ENCODE measurements at places on chromosomes 3 and 15.

- DNase-seq, result peak; percentile 89
- H3K27me3 ChIP-seq, result peaks cover 39% of the 10 kb centered on the region
- H3K4me3 ChIP-seq, result peak overlapping the region; percentile 89
- H3K4me1 ChIP-seq, result peaks cover 4% of the 10 kb centered on the region
- no peak overlapping the region for H3K27ac ChIP-seq
Observed at GRCh38 chr3:50675179-50676030, 678 bp downstream of the DOCK3 start.

DNA sequence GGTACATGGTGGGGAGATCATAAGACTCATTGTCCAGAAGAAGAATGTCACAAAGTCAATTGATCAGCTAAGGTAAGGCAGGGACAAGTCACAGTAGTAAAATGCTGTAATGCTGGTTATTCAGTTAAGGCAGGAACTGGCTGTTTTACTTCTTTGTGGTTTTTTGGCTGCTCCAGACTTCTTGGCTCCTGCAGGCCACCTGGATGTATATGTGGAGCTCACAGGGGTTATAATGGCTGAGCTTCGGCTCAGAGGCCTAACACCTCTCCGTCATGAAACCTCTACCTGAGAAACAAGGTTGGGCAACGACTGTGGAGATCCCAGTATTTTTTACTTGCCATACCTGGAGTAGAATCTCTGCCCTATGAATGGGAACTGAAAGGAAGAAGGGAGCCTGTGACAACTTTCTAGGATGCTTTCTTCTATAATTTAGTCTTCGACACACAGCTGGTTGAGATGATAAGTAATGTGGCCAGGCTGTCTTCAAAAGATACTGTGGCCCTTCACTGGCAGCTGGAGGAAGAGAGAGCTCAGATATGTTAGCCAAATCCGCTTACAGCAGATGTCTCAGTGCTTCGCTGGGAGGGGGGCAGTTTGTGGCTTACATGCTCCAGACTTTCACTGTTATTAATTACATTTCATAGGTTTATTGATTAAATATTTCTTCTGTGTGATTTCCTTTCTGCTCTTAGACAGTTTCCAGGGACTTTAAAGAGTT lies 887.8 kb downstream of the IGSF11 start:
- H3K27me3 ChIP-seq, result no peaks in the 10 kb centered on the region
- peaks cover 5% of the 10 kb centered on the region for H3K4me1 ChIP-seq

DNA sequence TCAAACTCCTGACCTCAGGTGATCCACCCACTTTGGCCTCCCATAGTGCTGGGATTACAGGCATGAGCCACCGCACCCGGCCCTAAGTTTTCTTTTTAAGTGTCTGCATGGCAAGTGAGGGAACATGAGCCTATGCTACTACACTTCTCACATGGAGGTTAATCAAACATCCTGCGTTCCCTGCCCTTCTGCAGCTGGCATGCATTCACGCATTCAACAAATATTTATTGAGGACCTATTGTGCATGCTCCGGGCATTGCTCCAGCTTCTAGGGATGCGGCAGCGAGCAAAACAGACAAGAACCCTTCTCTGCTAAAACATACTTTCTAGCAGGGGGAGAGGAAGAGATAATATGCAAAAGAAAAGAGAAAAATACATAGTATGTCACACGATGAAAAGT lies 42.6 kb upstream of the ACKR4 start:
- no peaks in the 10 kb centered on the region for H3K4me1 ChIP-seq
- no peak for DNase-seq
- no peak overlapping the region for H3K27ac ChIP-seq
- no peaks in the 10 kb centered on the region for H3K27me3 ChIP-seq

GRCh38 chr3:178202194-178202593 lies 334.0 kb upstream of the KCNMB2 start:
- peaks cover 4% of the 10 kb centered on the region for H3K36me3 ChIP-seq
- peaks cover 18% of the 10 kb centered on the region for H3K4me1 ChIP-seq
- DNase-seq, result no peak
- no peaks in the 10 kb centered on the region for H3K27me3 ChIP-seq

GRCh38 chr15:70023064-70023768 lies 74.5 kb downstream of the TLE3 start:
- peak; percentile 35 for DNase-seq
- no peak overlapping the region for H3K4me3 ChIP-seq
- H3K4me1 ChIP-seq, result no peaks in the 10 kb centered on the region
- H3K27ac ChIP-seq, result no peak overlapping the region
- no peaks in the 10 kb centered on the region for H3K36me3 ChIP-seq

DNA sequence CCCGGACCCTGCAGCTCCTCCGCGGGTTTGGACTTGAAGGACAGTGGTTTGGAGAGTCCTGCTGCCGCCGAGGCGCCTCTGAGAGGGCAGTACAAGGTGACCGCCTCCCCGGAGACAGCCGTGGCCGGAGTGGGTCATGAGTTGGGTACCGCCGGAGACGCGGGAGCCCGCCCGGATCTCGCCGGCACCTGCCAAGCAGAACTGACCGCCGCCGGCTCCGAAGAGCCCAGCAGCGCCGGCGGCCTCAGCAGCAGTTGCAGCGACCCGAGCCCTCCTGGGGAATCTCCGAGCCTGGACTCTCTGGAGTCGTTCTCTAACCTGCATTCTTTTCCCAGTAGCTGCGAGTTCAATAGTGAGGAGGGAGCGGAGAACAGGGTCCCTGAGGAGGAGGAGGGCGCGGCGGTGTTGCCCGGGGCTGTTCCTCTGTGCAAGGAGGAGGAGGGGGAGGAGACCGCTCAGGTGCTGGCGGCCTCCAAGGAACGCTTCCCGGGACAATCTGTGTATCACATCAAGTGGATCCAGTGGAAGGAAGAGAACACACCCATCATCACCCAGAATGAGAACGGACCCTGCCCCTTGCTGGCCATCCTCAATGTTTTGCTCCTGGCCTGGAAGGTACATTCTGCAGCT lies 634 bp downstream of the MINDY2 start:
- H3K36me3 ChIP-seq, result no peaks in the 10 kb centered on the region
- peak overlapping the region; percentile 89 for H3K27ac ChIP-seq
- peak overlapping the region; percentile 99 for H3K4me3 ChIP-seq
- H3K27me3 ChIP-seq, result no peaks in the 10 kb centered on the region

DNA sequence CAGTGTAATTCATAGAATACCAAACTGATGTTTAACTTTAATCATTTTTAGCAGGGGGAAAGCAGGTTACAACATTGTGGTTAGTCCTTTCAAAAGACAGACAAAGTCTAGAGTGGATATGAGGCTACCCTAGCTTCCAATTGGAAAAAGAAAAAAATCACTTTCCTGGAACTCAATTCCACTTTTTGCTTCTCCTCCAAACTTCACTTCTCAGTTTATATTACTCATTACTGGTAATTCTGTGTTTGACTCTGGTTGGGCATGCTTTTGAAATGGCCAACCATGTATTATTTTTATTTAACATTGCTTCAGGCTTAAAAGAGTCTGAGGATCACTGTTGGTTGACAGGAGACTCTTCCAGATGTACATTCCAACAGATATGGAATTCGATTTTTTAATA lies 84.8 kb downstream of the RAP2B start:
- DNase-seq, result no peak
- H3K4me3 ChIP-seq, result no peak overlapping the region
- H3K27me3 ChIP-seq, result no peaks in the 10 kb centered on the region
- no peaks in the 10 kb centered on the region for H3K36me3 ChIP-seq
- H3K27ac ChIP-seq, result no peak overlapping the region

DNA sequence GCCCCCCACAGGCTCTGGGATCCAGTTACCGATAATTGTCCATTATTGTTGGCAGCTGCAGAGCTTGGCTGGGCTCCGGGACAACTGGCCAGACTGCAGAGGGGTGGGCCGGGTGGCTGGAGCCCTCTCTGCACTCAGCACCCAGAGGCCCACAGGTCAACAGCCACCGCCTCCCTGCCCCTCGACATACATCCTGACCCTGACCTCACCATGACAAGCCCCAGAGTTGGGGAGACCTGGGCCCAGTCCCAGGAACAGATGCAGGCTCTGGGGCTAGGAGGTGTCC lies 22.4 kb downstream of the PTH1R start:
- no peak for DNase-seq
- no peaks in the 10 kb centered on the region for H3K4me1 ChIP-seq
- H3K36me3 ChIP-seq, result no peaks in the 10 kb centered on the region
- H3K4me3 ChIP-seq, result no peak overlapping the region
- H3K27ac ChIP-seq, result no peak overlapping the region

GRCh38 chr3:157201648-157202278 lies 41.8 kb upstream of the CCNL1 start:
- DNase-seq, result no peak
- H3K4me3 ChIP-seq, result no peak overlapping the region
- no peak overlapping the region for H3K27ac ChIP-seq
- no peaks in the 10 kb centered on the region for H3K4me1 ChIP-seq
- H3K36me3 ChIP-seq, result no peaks in the 10 kb centered on the region

DNA sequence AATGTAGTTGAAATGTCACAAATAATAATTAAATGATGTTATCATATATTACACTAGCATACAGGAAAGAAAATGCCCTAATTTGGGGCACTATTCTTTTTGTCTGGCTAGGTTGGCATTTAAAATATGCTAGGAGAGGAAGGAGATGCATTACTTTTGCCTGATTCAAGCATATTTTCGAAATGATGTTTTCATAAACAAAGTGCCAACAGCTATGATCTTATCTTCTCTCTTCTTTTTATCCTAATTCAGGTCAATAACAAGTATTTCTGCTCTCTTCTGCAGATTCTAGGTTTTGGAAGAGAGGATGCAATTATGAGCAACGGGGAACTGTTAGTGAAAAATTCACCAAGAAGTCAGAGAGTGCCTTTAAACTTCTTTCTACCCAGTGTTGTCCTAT lies 55.8 kb upstream of the NR2F2 start:
- DNase-seq, result no peak
- H3K4me1 ChIP-seq, result no peaks in the 10 kb centered on the region
- no peak overlapping the region for H3K27ac ChIP-seq

DNA sequence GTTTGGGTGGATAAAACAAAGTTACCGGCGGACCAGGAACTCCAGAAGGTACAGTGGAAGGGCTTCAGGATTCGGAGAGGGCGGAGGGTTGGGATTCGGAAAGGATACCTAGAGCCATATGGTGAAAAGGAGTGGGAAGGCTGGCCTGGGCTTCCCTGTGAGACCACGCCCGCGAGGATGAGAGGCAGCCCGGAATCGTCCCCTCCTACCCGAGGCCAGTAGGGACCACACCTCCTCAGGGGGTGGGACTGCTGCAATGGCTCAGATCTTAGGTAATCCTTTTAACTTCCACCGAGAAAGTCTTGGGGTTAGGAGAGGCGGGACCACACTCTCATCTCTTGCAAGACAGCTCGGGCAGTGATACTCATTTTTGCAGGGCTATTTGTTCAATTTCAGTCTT lies 511.3 kb downstream of the OCA2 start:
- no peaks in the 10 kb centered on the region for H3K36me3 ChIP-seq
- DNase-seq, result peak; percentile 96
- H3K4me1 ChIP-seq, result no peaks in the 10 kb centered on the region
- H3K27me3 ChIP-seq, result no peaks in the 10 kb centered on the region

DNA sequence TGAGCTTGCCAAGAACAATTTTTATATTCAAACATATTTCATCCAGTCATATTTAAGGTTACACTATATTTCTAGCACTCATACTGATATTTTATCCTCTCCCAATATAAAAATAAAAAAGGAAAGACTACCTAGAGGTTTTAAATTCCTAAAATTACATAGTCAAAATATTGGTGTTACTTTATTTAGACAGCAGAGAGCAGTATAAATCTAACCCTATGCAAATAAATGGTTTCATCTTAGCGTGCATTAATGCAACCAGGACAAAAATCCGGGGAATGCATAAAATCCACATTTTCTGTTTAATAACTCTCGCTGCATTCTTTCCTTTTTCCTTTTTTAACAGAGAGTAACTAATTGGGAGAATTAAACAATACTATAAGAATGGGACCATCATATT lies 1447.4 kb upstream of the ALCAM start:
- H3K27me3 ChIP-seq, result no peaks in the 10 kb centered on the region
- no peak overlapping the region for H3K4me3 ChIP-seq
- no peaks in the 10 kb centered on the region for H3K36me3 ChIP-seq
- H3K4me1 ChIP-seq, result no peaks in the 10 kb centered on the region
- no peak overlapping the region for H3K27ac ChIP-seq
- DNase-seq, result no peak

GRCh38 chr3:56914646-56915045 lies 112.9 kb upstream of the ARHGEF3 start:
- no peaks in the 10 kb centered on the region for H3K4me1 ChIP-seq
- DNase-seq, result no peak
- H3K36me3 ChIP-seq, result no peaks in the 10 kb centered on the region
- H3K27me3 ChIP-seq, result no peaks in the 10 kb centered on the region
- H3K4me3 ChIP-seq, result no peak overlapping the region
- no peak overlapping the region for H3K27ac ChIP-seq

- H3K27ac ChIP-seq, result no peak overlapping the region
- peaks cover 12% of the 10 kb centered on the region for H3K27me3 ChIP-seq
- H3K4me3 ChIP-seq, result no peak overlapping the region
- no peaks in the 10 kb centered on the region for H3K36me3 ChIP-seq
- DNase-seq, result no peak
Observed at GRCh38 chr15:60101416-60101815, 97.3 kb downstream of the FOXB1 start.

GRCh38 chr3:190586631-190587011 lies 72.7 kb downstream of the IL1RAP start:
- no peaks in the 10 kb centered on the region for H3K4me1 ChIP-seq
- H3K27me3 ChIP-seq, result no peaks in the 10 kb centered on the region
- H3K36me3 ChIP-seq, result no peaks in the 10 kb centered on the region
- no peak for DNase-seq

GRCh38 chr15:25543196-25543595 lies 104.4 kb upstream of the UBE3A start:
- no peak overlapping the region for H3K27ac ChIP-seq
- no peak overlapping the region for H3K4me3 ChIP-seq
- no peaks in the 10 kb centered on the region for H3K4me1 ChIP-seq

- peaks cover 24% of the 10 kb centered on the region for H3K36me3 ChIP-seq
- peak overlapping the region; percentile 81 for H3K4me3 ChIP-seq
- peak overlapping the region; percentile 96 for H3K27ac ChIP-seq
- no peaks in the 10 kb centered on the region for H3K27me3 ChIP-seq
- peaks cover 29% of the 10 kb centered on the region for H3K4me1 ChIP-seq
- peak; percentile 88 for DNase-seq
Observed at GRCh38 chr15:70095408-70096214, 2.1 kb downstream of the TLE3 start.

GRCh38 chr3:65723985-65724384 lies 314.7 kb downstream of the MAGI1 start:
- no peak overlapping the region for H3K4me3 ChIP-seq
- no peak for DNase-seq
- H3K27ac ChIP-seq, result no peak overlapping the region
- H3K4me1 ChIP-seq, result peaks cover 4% of the 10 kb centered on the region
